ENCODE measurements at places on chromosomes 5 and 9.

GRCh38 chr5:175685701-175686350, 28.0 kb downstream of the HRH2 start:
- DNase-seq = no peak

DNA sequence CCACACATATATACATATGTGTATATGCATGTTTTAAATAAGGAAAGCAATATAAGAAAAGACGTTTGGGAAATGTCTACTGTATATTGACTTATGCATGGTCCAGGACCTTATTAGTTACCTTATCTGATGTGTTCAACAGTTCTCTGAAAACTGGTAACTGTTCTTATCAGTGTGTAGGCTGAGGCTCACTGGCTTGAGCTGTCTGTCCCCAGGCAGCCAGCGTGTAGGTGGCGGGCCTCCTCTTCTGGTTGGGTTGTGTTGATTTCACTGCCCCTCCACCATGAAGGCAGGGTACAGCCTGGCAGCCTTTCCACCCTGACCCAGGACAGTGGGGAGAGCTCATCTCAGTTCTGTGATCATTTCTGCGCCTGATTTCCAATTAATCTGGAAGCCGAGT, 38.7 kb upstream of the SEMA4D start:
- no peak for DNase-seq

DNA sequence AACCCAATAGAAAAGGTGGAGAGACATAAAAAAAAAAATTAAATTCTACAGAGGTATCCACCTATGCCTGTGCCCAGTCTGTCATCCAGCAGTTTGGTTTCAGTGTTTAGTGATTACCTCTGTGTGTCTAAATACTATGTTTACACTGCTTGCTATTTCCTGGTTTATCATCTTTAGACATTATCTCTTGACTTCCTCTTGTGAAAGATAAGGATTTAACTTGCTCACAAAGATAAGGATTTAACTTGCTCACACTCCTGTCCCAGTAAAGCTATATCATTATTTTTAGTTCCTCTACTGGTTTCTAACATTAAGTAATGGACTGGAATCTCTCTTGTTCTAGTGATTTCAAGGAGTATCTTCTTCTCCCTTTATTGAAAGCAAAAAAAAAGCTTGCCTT, 53.9 kb upstream of the ZFR start:
- no peak for DNase-seq

- DNase-seq = no peak
Observed at GRCh38 chr5:168109441-168109840, 182.0 kb upstream of the WWC1 start.

DNA sequence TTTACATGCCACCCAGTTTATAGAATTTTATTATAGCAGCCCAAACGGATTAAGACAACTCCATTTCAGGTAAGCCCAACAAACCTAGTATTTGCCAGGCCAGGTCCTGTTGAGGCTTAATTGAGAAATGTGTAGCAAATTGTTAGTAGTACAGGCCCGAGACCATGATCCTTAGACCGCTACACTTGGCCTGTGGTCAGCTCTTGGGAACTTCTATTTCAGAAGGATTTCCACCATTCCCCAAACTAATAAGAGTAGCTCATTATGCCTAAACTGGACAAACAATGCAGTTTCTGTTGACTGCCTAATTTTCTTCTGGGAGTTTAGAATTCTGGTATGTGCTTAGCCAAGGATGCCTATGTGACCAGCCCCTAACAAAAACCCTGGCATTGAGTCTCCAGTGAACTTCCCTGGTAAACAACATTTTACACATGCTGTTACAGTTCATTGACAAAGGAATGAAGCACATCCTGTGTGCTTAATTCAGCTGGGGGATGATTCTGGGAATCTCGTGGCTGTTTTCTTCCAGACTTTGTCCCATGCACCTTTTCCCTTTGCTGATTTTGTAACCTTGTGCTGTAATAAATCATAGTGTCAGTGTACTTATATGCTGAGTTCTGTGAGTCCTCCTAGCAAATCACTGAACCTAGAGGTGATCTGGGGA, 5.6 kb upstream of the GPX3 start:
- DNase-seq = no peak

DNA sequence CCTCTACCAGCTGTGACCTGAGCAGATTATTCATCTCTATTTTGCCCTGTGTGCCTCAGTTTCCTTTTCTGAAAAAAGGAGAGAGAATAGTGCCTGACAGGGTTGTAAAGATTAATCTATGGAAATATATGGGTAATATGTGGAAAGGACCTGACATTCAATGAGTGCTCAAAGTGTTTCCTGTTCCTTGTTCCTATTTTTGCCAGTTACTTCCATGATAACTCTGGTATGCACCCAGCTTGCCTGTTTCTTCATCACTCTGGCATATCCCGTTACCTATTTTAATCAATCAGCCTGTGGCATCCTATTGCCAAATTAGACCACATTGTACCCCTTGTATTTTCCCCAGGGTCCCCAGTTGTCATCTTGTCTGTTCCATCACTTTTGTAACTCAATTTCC, 3.6 kb upstream of the ARAP3 start:
- DNase-seq = no peak

GRCh38 chr9:92992549-92992948, 45.2 kb downstream of the FGD3 start:
- DNase-seq = peak; percentile 70

- no peak for DNase-seq
Observed at GRCh38 chr5:148748702-148749392, 77.6 kb upstream of the ADRB2 start.

DNA sequence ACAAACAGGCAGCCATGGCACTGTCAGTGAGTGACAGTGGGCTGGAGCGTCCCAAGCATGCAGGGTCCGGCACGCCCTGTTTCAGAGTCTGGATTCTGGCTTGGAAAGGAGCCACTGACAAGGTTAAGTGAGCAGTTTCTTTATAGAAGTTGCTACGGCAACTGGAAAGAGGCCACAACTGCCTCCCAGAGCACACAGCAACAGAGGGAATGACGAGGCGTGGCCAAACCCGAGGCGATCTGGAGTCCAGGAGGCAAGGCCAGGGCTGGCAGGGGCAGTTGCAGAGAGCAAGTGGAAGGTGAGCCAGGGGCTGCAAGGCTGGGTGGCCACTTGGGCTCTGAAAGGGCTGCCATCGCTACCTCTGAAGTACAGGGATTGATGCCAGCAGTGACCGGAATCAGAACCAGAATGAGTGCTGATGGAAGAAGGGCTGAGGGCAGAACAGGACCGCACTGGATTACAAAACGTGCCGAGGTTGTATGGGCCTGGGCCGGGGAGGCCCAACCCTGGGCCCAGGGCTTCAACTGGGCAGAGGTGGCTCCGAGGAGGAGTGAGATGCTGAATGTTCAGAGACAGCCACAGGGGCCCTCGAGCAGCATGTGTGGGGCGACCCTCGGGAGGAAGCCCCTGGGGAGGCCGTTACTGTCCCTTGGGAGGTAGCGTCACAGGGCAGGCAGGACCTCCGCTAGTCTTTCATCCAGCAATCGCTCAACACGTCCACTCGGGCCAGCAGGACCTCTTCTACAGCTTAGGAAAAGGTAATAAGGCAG, 4.6 kb downstream of the MRPL41 start:
- no peak for DNase-seq

GRCh38 chr5:168179192-168179593, 112.3 kb upstream of the WWC1 start:
- no peak for DNase-seq

GRCh38 chr5:132229236-132229635, 1.6 kb upstream of the P4HA2 start:
- no peak for DNase-seq

- no peak for DNase-seq
Observed at GRCh38 chr9:118038713-118039112, 334.5 kb downstream of the TLR4 start.

- no peak for DNase-seq
Observed at GRCh38 chr5:34626751-34627150, 29.4 kb upstream of the RAI14 start.

DNA sequence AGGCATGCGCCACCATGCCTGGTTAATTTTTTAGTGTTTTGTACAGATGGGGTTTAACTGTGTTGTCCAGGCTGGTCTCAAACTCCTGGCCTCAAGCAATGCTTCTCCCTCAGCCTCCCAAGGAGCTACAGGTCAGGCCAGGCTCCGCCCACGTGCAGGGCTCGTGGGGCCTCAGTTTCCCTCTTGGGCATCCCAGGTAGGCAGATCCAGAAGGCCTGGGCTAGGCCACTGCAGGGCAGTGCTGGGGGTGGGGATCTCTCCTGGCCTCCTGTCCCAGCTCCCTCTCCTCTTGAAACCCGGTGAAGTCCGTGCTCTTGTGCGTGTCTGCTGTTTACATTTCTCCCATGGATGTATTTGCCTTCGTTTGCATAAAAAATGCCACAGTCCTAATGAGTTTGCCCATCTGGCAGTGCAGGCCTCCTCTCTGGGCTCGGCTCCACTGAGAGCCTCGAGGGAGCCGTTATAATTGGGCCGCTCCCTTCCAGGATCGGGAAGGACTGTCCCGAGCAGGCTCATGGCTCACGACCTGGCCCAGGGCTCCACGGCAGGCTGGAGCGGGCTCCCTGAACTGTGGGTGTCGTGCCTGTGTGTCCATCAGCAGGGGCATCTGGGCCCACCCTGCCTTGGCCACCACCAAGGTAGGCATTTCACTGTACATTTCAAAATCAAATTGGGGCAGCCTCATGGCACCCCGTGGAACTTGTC, 52.6 kb upstream of the RUFY1 start:
- no peak for DNase-seq

DNA sequence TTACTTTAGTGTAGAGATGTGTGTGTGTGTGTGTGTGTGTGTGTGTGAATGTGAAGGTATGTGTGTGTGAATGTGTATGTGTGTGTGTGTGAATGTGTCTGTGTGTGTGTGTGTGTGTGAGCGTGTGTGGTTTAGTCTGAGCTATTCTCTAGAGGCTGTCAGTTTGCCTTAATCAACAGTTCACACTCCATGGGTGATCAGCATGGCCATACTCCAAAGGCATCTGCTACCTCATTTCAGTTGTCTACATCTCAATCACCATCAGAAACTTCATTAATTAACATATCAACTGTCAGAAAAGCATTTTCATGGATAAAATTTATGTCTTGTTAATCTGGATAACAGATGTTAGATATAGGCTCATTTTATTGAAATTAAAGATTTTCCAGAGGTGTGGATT, 103.1 kb upstream of the PTPN3 start:
- DNase-seq = no peak

- no peak for DNase-seq
Observed at GRCh38 chr9:120267929-120268328, 312.0 kb downstream of the CDK5RAP2 start.

- no peak for DNase-seq
Observed at GRCh38 chr5:168057905-168058304, 233.5 kb upstream of the WWC1 start.

GRCh38 chr5:132459031-132459982, 31.3 kb downstream of the IRF1 start:
- no peak for DNase-seq

DNA sequence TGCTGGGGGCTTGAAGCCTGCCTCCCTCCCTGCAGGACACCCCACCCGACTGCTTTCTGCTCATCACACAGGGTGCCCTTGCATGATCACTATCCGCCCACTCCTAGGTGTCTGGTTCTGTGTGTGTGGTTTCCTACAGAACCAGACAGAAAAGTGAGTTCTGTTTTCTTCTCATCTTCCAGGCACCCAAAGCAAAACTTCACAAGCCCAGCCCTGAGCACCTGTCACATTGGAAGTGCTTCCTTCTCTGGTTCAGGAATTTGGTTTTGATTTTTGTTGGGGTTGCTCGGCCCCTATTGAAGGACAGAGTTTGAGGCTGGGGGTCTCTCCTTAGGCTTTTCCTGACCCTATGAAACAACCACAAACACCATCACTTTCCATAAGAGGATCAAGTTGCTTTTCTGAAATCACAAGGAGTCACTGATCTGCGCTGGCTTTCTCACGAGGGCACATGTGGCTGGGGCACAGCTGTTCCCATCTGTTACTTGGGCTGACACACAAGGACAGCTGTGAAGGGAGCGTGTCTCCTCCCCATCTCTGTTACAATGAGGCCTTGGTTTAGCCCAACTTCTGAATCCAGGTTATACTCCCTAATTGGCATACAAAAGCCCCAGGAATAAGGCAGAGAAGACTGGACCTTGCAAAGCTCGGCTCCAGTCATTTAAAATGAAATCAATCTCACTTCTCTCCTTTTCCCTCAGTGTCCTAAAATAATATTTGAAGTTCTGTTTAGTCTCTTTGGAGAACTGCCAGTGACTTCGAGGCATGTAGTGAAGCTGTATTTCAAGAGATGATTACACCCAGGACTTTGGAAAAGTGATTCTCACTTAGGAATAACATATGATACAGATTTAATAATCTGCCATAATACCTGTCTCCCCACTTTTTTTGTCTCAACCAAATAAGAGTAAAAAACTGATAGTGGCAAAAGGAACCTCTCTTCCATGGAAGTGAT, 213.1 kb upstream of the GAS1 start:
- DNase-seq = no peak

GRCh38 chr9:13587571-13587970, 308.1 kb upstream of the MPDZ start:
- no peak for DNase-seq

DNA sequence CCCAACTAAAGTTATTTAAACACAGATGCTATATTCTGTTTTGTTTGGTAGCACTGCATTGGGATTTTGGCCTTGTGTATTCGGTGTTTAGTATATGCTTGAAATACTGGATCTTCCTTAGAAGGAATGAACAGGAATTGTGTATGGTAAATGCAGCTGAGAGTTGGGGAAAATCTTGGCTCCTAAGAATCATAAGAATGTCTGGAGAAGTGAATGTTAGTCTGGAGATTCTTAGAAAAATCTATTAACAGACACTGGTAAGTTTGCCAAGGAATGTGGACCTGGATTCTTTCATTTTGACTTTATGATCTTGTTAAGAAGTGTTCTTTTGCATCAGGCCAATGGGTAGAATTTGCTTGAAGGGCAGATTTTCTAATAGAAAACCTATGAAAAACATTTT, 38.9 kb downstream of the SNX30 start:
- DNase-seq = no peak

DNA sequence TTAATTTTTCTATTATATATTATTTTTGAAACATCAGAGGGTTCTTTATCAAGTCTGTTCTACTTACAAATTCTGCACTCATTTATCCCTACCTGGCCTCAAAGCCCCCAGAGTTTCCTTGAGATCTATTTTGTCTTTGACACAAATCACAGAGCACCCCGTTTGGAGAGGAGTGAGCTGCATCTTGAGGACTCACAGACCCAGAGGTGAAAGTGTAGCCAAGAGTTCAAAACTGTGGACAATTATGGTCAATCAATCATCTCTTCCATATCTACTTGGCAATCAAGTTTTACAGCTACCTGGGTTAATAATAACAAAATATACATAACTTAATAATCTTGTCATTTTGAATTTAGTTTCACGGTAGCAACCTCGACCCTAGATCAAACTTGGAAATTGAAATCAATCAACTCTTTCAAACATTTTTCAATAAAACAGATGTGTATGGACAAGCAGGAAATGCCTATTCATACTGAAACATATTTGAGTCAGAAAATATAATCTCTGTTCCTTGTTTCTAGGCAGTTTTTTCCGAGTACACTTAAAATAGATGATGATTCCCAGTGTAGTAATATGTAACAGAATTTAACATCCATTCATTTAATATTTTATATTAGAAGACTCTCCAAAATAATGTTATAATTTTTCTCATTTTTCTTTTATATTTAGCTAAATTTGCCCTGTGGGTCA, 13.7 kb upstream of the SYK start:
- no peak for DNase-seq
